ENCODE measurements at places on chromosomes 3 and 15. TPM values are rescaled to one million over a fixed set of nuclear protein-coding genes. Genes with fewer than 3 reads are reported as not detected.
A peak's percentile ranks its signal among the peaks of the same experiment; 100 is the strongest.

The CHRD gene
- total RNA-seq: 13.4 TPM

The HRH1 gene
- total RNA-seq: 1.6 TPM

The TNFSF10 gene
- total RNA-seq: 15.6 TPM

The FAM227B gene
- 14.4 TPM for total RNA-seq

GRCh38 chr15:87902772-87903426 lies 353.6 kb downstream of the NTRK3 start:
- H3K4me1 ChIP-seq: no peaks in the 10 kb centered on the region
- peak overlapping the region; percentile 29 for H3K27ac ChIP-seq
- H3K4me3 ChIP-seq: no peak overlapping the region
- peak; percentile 59 for DNase-seq
- no peaks in the 10 kb centered on the region for H3K27me3 ChIP-seq

DNA sequence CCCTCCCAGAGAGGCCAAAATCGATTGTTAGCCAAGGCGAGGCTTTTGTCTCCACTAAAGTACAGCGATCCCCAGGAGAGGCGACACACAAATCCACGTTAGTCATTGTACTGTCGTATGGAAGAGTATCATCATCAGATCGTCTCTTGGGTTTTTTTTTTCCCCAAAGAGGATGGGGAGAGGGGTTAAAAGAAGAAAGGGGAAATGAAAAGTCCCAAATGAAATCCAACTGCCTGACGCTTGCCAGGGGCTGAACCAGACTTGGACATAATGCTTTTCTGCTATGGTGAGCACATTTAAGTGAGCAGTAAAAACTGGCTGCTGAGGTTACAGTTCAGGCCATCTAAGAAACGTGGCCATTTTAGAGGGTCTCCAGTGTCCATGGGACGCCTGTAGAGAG lies 37.9 kb upstream of the CTSH start:
- no peaks in the 10 kb centered on the region for H3K27me3 ChIP-seq
- H3K4me1 ChIP-seq: peaks cover 10% of the 10 kb centered on the region
- no peak overlapping the region for H3K4me3 ChIP-seq
- no peak overlapping the region for H3K27ac ChIP-seq
- DNase-seq: no peak

DNA sequence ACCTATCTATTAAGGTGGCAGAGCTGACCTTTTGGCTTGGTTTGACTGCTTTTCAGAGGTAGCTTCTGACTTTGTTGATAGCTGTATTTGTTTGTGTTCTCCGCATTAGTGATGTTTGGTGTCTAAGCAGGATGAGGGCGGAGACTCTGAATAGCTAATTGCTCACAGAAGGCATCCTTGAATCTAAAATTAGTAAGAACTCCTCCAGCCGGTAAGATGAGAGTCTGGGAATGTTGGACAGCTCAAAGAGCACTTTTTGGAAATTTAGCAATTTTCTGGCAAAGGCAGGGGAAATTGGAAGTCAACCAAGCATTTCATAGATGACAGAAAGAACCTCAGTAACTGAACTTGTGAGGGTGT lies 174.1 kb downstream of the KLHL25 start:
- peaks cover 4% of the 10 kb centered on the region for H3K36me3 ChIP-seq
- no peaks in the 10 kb centered on the region for H3K4me1 ChIP-seq

The USF3 gene
- total RNA-seq: 16.2 TPM

DNA sequence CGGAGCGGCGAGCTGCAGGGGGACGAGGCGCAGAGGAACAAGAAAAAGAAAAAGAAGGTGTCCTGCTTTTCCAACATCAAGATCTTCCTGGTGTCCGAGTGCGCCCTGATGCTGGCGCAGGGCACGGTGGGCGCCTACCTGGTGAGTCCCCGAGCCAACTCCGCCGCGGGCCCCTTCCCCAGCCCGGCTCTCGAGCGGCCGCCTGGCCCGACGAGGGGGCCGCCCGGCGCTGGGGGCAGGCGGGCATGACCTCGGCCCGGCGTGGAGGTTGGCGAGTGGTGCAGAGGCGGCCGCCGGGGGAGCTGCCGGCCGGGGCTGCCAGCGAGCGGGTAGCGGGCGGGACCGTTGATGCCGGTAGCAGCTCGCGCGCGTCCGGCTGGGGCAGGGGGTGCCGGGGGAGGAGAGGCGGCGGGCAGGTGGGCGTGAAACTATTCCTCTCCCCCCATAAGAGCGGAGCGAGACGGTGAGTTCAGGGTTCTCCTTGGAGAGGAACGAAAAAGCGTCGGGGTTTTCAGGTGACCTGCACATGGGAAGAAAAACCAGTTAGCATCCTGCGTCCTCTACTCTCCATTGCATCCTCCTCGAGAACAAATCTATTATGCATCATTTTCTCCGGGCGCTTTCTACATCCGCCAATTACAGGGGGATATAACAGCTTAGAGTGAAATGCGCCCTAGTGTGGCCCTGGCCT lies 585 bp downstream of the SLCO3A1 start:
- no peaks in the 10 kb centered on the region for H3K27me3 ChIP-seq
- DNase-seq: no peak
- peak overlapping the region; percentile 81 for H3K4me3 ChIP-seq
- no peaks in the 10 kb centered on the region for H3K36me3 ChIP-seq
- H3K4me1 ChIP-seq: no peaks in the 10 kb centered on the region

The CFAP44 gene
- total RNA-seq: 1.7 TPM

The SAXO2 gene
- total RNA-seq: not detected

The HGD gene
- total RNA-seq: 0.41 TPM

The ANKRD34C gene
- 0.20 TPM for total RNA-seq

GRCh38 chr3:23254835-23255234 lies 51.7 kb downstream of the UBE2E2 start:
- DNase-seq: no peak
- H3K27ac ChIP-seq: no peak overlapping the region
- H3K4me3 ChIP-seq: no peak overlapping the region
- H3K4me1 ChIP-seq: no peaks in the 10 kb centered on the region

DNA sequence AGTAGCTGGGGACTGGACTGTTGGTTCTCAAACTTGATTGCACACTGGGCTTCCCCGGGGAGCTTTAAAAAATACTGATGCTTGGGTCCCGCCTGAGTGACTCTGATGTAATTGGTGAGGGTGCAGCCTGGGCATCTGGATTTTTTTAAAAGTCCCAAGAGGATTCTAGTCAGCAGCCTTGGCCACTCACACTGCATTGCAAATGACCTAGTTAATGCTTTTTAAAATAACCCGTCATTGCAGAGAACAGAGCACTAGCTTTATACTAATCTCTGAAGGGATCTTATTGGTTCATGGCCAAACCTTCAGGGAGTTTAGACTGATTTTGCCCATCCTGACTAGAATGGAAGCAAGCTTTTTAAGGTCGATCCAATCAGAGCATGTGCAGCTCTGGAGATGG lies 310.6 kb upstream of the PROK2 start:
- H3K27me3 ChIP-seq: no peaks in the 10 kb centered on the region
- no peak overlapping the region for H3K4me3 ChIP-seq
- DNase-seq: no peak
- H3K27ac ChIP-seq: no peak overlapping the region
- H3K36me3 ChIP-seq: no peaks in the 10 kb centered on the region
- H3K4me1 ChIP-seq: peaks cover 1% of the 10 kb centered on the region

- no peak for DNase-seq
- H3K36me3 ChIP-seq: no peaks in the 10 kb centered on the region
- no peak overlapping the region for H3K27ac ChIP-seq
- no peaks in the 10 kb centered on the region for H3K4me1 ChIP-seq
- H3K27me3 ChIP-seq: no peaks in the 10 kb centered on the region
- H3K4me3 ChIP-seq: no peak overlapping the region
Measured at GRCh38 chr3:156687023-156687422, 12.6 kb downstream of the TIPARP start.

- no peaks in the 10 kb centered on the region for H3K27me3 ChIP-seq
- no peak for DNase-seq
- peak overlapping the region; percentile 52 for H3K4me3 ChIP-seq
- H3K4me1 ChIP-seq: peaks cover 36% of the 10 kb centered on the region
- H3K27ac ChIP-seq: peak overlapping the region; percentile 95
Measured at GRCh38 chr3:101685870-101686307, 629 bp downstream of the RPL24 start.

DNA sequence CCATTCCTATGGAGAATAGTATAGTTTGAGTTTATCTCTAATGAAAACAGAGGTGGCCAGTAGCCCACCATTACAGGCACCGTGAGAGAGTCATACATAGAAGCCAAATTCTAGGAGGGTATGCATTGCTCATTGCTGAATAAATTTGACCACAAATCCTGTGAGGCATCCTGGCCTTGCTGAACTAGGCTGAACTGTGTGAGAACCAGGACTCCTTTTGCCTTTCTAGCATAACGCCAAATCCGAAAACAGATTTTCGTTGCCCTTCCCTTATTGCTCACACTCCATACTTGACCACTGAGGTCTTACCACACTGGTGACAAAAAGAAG lies 50.4 kb downstream of the SLC2A2 start:
- DNase-seq: no peak
- no peaks in the 10 kb centered on the region for H3K4me1 ChIP-seq
- no peaks in the 10 kb centered on the region for H3K36me3 ChIP-seq
- no peaks in the 10 kb centered on the region for H3K27me3 ChIP-seq

DNA sequence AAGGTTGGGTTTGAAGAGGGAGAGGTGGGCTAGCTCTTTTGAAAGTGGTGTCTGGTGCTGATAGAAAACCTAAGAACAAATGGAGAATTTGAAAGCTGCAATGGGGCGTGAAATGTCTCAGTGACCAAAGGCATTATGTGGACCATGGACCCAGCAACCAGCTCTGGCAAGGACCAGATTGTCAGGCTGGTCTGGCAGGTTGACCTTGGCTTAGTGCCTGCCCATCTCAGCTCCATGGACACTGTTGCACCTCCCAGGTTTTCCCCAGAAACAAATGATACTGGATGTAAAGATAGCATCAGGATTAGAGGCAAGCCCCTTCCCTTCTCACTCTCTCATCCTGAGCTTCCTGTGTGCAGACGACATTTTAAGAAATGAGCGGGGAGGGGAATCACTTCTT lies 302.9 kb upstream of the LRRFIP2 start:
- H3K27me3 ChIP-seq: no peaks in the 10 kb centered on the region
- no peaks in the 10 kb centered on the region for H3K4me1 ChIP-seq
- DNase-seq: no peak

- no peaks in the 10 kb centered on the region for H3K27me3 ChIP-seq
- no peak overlapping the region for H3K27ac ChIP-seq
- H3K4me1 ChIP-seq: no peaks in the 10 kb centered on the region
- H3K4me3 ChIP-seq: no peak overlapping the region
- no peak for DNase-seq
Measured at GRCh38 chr15:69926006-69926405, 171.7 kb downstream of the TLE3 start.

The LDHAL6B gene
- total RNA-seq: not detected

- no peak for DNase-seq
- H3K4me1 ChIP-seq: no peaks in the 10 kb centered on the region
- no peaks in the 10 kb centered on the region for H3K27me3 ChIP-seq
- no peak overlapping the region for H3K27ac ChIP-seq
- no peak overlapping the region for H3K4me3 ChIP-seq
Measured at GRCh38 chr3:197524128-197524527, 31.6 kb downstream of the BDH1 start.

DNA sequence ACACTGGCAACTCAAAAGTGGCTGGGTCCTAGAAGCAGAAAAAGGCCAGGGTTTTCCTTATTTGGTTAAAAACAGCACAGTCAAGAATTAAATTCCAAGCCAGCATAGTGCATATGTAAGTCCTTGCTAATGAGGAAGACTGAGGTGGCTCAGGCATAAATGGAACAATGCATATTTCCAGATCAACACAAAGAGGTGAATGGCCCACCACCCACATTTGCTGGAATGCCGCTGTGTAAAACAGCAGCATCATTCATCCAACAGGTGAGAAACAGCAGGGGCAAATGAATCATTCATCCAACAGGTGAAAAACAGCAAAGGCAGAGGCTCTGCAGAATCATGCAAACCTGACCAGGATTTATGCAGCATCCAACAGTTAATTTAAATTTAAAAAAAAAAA lies 32.9 kb downstream of the GPR176 start:
- no peak overlapping the region for H3K4me3 ChIP-seq
- no peaks in the 10 kb centered on the region for H3K4me1 ChIP-seq
- H3K36me3 ChIP-seq: no peaks in the 10 kb centered on the region
- no peak for DNase-seq
- no peaks in the 10 kb centered on the region for H3K27me3 ChIP-seq

- DNase-seq: no peak
- no peak overlapping the region for H3K4me3 ChIP-seq
- no peaks in the 10 kb centered on the region for H3K27me3 ChIP-seq
- no peaks in the 10 kb centered on the region for H3K4me1 ChIP-seq
- H3K27ac ChIP-seq: no peak overlapping the region
- H3K36me3 ChIP-seq: no peaks in the 10 kb centered on the region
Measured at GRCh38 chr3:147157631-147158030, 248.7 kb downstream of the ZIC4 start.

- H3K27ac ChIP-seq: peak overlapping the region; percentile 91
- no peaks in the 10 kb centered on the region for H3K4me1 ChIP-seq
- peaks cover 8% of the 10 kb centered on the region for H3K36me3 ChIP-seq
- DNase-seq: no peak
- peak overlapping the region; percentile 70 for H3K4me3 ChIP-seq
Measured at GRCh38 chr3:185586686-185587039, 568 bp downstream of the SENP2 start.

GRCh38 chr3:33184863-33185262 lies 33.7 kb downstream of the SUSD5 start:
- no peaks in the 10 kb centered on the region for H3K36me3 ChIP-seq
- no peak overlapping the region for H3K27ac ChIP-seq
- no peak for DNase-seq
- H3K4me3 ChIP-seq: no peak overlapping the region
- H3K27me3 ChIP-seq: no peaks in the 10 kb centered on the region
- no peaks in the 10 kb centered on the region for H3K4me1 ChIP-seq

GRCh38 chr15:27091270-27091940 lies 120.4 kb downstream of the GABRG3 start:
- H3K4me1 ChIP-seq: no peaks in the 10 kb centered on the region
- H3K27ac ChIP-seq: no peak overlapping the region
- no peak for DNase-seq
- H3K4me3 ChIP-seq: no peak overlapping the region

GRCh38 chr3:177673112-177673914 lies 476.0 kb upstream of the TBL1XR1 start:
- no peaks in the 10 kb centered on the region for H3K36me3 ChIP-seq
- H3K4me1 ChIP-seq: no peaks in the 10 kb centered on the region
- H3K27ac ChIP-seq: no peak overlapping the region
- H3K27me3 ChIP-seq: no peaks in the 10 kb centered on the region

- no peak for DNase-seq
- no peak overlapping the region for H3K4me3 ChIP-seq
- H3K36me3 ChIP-seq: no peaks in the 10 kb centered on the region
- no peaks in the 10 kb centered on the region for H3K27me3 ChIP-seq
Measured at GRCh38 chr3:150005243-150006112, 34.8 kb upstream of the PFN2 start.

GRCh38 chr15:90038632-90039095 lies 37.5 kb downstream of the ZNF710 start:
- H3K36me3 ChIP-seq: no peaks in the 10 kb centered on the region
- H3K27me3 ChIP-seq: no peaks in the 10 kb centered on the region
- H3K27ac ChIP-seq: no peak overlapping the region
- H3K4me3 ChIP-seq: no peak overlapping the region
- no peaks in the 10 kb centered on the region for H3K4me1 ChIP-seq

DNA sequence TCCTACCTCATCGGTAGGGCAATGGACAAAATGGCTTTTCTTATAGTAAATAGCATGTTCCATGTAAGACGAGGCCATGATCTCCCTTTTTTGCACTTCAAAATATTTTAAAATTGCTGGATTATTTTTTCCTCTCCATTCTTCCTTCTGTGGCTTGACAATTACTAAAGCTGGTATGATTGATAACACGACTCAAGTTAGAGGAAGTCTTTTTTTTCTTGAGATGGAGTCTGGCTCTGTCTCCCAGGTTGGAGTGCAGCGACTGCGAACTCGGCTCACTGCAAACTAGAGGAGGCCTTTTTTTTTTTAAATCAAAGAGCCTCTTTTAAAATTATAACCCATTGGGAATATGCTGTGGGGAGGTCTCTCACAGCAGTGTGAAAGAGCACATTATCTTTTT lies 124.5 kb upstream of the TBL1XR1 start:
- no peaks in the 10 kb centered on the region for H3K36me3 ChIP-seq
- DNase-seq: no peak
- H3K4me1 ChIP-seq: no peaks in the 10 kb centered on the region

The CTXN2 gene
- not detected for total RNA-seq

Data from right atrium auricular region (tissue), 2 donors.